ENCODE measurements at places on chromosomes 5 and 9. TPM values are rescaled to one million over a fixed set of nuclear protein-coding genes. Genes with fewer than 3 reads are reported as not detected.

ZCCHC9 gene
- 37.0 TPM for total RNA-seq

GRCh38 chr9:82679472-82679871, 383.5 kb downstream of the RASEF start:
- no peak for DNase-seq

ZNF454 gene
- not detected for total RNA-seq

- no peak for DNase-seq
Measured at GRCh38 chr9:12773562-12773961, 1.3 kb upstream of the LURAP1L start.

DNA sequence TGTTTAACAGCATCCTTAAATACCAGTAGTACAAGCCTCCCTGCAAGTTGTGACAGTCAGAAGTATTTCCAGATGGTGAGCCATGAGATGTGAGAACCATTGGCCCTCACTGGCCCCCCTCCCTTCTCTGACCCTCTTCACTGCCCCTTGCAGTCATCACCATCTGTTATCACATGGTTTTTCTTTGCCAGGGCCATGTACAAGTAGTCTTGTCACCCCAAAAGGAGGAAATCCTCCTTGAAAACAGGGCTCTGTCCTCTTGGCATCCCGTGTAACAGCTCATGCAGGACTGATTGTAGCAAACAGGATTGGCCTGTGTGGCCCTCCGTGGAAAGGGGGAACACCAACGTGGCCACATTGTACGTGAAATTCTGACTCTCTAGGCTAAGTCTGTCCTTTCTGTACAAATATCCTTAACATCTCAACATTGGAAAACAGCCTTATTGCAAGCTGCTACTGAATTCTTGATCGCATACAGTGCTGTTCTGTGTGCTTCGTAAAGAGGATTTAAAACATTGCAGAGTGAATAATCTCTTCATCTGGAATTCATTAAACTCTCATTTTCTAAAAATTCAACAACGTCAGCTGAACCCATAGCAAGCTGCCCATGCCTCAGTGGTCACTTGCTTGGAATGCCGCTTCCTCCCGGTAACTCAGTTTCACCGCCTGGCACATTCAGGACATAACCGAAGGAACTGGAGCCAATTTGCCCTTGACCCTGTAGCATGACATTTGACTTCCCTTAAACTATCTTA, 171.7 kb downstream of the ATPSCKMT start:
- DNase-seq: no peak

STC2 gene
- total RNA-seq: 45.9 TPM

GRCh38 chr5:136998854-136999357, 500.2 kb downstream of the SPOCK1 start:
- DNase-seq: no peak

DNA sequence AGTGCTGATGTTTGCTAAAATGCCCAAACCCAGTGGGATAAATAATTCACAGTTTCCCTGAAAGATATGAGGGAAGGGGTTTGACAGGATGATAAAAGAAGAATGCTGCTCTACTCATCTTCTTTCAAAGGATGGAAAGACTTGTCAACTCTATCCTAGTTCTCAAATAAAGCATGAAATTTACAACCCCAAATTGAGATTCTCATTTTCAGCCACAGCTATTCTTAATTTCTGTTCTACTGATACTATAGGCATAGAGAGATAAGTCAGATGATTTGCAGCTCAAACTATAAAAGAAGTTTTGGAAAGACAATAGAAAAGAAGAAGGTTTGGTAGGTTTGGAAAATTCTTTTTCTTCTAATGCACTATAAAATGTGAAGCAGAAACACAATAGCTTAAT, 542.6 kb downstream of the CSNK1G3 start:
- DNase-seq: no peak

PCDHB16 gene
- not detected for total RNA-seq

DNA sequence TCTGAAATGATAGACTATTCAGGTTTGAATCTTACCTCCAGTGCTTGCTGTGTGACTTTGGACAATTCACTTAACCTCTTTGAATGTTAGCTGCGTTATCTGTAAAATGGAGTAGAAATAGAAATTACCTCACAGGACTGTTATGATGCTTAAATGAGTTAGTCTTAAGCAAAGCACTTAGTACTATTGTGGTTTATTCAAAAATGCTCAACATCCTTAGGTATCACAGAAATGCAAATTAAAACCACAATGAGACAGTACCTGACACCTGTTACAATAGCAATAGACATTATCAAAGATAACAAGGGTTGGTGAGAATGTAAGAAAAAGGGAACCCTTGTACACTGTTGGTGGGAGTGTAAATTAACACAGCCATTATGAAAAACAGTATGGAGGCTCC, 77.6 kb upstream of the FREM1 start:
- DNase-seq: no peak

DNA sequence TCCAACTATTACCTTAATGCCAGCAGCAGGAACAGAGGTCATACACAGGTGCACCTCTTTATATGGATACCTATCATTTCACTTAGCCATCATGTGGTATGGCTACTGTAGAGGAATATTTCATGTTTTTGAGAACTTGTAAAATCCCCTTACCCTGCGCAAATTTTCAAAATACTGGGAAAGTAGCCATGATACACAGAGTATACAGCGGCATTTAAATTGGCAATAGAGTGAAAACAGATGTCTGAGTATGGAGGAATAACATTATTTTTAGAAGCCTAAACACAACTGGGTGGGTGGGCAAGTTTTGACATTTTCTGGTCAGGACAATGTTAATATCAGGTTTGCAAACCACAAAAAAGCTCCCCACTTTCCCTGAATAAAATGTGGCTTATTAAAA, 109.5 kb downstream of the SMIM23 start:
- DNase-seq: no peak

TRIP13 gene
- 31.0 TPM for total RNA-seq

DNA sequence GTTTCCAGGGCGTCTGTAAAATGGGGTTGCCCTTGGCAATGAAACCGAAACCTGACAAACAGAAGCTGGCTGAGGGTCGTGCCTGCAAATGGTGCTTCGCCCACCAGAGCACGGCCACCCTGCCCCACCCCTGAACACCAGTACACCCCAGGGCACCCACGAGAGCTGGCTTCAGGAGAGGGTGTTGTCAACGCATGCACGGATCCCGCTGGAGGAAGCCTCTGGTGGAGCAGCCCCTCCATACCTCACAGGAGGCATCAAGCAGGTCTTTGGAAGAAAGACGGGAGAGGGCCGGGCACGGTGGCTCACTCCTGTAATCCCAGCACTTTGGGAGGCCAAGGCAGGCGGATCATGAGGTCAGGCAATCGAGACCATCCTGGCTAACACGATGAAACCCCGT, 8.6 kb downstream of the SLC6A3 start:
- DNase-seq: no peak

BTNL3 gene
- not detected for total RNA-seq

SLC36A2 gene
- total RNA-seq: not detected

DNA sequence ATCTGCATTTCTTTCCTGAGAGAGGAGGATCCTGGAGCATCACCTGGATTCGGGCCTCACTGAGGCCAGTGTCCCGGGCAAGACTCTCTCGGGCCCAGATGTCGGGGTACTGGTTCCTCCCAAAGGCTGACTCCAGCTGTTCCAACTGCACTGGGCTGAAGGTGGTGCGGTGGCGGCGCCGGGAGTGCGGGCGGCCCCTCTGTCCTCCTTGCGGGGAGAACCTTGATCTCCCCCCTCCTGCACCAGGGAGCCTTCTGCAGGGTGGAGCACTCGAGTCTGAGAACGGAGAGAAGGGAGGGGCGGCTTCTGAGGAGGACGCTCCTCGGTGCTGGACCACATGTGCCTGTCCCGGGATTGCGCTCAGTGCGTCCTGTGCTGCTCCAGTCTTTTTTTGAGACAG, 2.0 kb downstream of the PROP1 start:
- no peak for DNase-seq

DNA sequence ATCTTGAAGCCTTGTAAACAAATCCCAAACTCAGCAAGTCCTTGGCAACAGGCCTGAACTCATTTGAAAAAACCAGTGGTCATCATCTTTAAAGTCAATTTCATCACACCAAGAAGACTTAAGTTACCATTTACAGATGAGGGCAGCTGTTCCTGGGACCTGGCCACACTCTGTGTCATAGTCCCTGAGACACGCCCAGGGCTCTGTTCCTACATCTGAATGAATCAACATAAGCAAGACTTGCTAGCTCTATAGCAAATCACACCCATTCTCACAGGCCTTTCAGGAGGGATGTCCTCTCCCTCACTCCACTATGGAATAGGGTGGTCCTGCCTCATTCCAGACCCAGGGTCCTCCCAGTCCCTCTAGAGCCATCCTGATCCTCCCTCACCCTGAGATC, 142.8 kb downstream of the NSG2 start:
- no peak for DNase-seq

- no peak for DNase-seq
Measured at GRCh38 chr5:113221294-113222176, 213.3 kb downstream of the TSSK1B start.

DNA sequence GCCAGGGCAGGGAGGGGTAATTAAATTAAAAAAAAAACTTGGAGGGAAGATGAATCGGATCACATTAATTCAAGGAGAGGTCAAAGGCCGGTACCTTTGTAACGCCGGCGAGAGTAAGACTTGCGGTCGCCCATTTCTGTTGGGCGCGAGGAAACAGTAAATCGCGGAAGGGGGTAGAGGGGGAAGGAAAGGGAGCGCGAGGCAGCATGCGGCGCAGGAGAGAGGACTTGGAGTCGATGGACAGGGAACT, 324 bp upstream of the RGMB start:
- DNase-seq: no peak

FBXL17 gene
- total RNA-seq: 5.3 TPM

DNA sequence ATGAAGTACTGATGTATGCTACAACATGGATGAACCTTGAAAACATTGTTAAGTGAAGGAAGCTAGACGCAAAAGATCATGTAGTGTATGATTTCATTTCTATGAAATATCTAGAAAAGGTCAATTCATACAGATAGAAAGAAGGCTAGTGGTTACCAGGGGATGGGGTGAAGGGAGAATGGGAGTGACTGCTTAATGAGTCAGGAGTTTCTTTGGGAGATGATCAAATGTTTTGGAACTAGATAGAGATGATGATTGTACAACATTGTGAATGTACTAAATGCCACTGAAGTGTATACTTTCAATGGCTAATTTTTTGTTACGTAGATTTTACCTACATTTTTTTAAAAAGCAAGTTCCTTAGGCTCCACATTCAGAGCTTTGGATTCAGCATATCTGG, 14.9 kb upstream of the DELE1 start:
- no peak for DNase-seq

- no peak for DNase-seq
Measured at GRCh38 chr5:66273121-66273520, 129.0 kb downstream of the SREK1 start.
